Neural progenitor cell (in vitro differentiated cells): ENCODE measurements at places on chromosomes 2 and 18. TPM values are rescaled to one million over a fixed set of nuclear protein-coding genes. Genes with fewer than 3 reads are reported as not detected.

DNA sequence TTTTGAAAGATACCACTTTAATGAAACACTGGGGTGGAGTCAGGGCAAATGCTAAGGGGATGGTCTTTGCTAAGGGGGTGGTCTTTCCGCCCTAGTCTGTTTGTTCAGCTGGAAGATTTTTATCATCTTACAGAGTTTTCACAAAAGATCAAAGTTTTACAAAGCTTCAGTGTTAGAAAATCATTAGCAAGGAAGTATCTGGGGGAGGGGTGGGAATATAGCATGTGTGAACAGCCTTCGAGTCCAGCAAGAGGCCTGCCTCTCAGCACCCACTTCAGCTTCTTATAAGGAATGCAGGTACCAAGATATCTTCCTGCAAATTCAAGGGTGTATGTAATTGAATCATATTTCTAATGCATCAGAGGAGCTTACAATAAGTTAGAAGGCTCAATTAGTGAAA, 112.9 kb downstream of the RAPGEF4 start:
- H3K4me3 ChIP-seq = no peak overlapping the region
- H3K27ac ChIP-seq = no peak overlapping the region
- H3K4me1 ChIP-seq = no peaks in the 10 kb centered on the region
- no peaks in the 10 kb centered on the region for H3K36me3 ChIP-seq

- H3K4me3 ChIP-seq = peak overlapping the region; percentile 78
- no peaks in the 10 kb centered on the region for H3K36me3 ChIP-seq
- peak; percentile 38 for DNase-seq
- H3K4me1 ChIP-seq = peaks cover 17% of the 10 kb centered on the region
- H3K27me3 ChIP-seq = no peaks in the 10 kb centered on the region
These were observed 1.7 kb downstream of the MAP2 start for GRCh38 chr2:209425471-209426071.

DNA sequence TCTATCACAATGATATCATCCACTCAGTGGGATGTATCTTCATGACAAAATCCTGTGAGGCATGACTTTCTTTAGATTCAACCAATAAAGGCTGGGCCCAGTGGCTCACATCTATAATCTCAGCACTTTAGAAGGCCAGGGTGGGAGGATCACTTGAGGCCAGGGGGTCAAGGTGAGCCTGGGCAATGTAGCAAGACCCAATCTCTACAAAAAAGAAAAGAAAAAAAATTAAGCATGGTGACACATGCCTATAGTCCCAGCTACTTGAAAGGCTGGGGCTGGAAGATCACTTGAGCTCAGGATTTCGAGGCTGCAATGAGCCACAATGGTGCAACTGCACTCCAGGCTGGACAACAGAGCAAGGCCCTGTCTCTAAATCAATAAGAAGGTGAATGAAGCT, 68.0 kb downstream of the PLB1 start:
- H3K4me1 ChIP-seq = peaks cover 7% of the 10 kb centered on the region
- H3K27me3 ChIP-seq = peaks cover 23% of the 10 kb centered on the region
- H3K27ac ChIP-seq = no peak overlapping the region
- DNase-seq = no peak

DNA sequence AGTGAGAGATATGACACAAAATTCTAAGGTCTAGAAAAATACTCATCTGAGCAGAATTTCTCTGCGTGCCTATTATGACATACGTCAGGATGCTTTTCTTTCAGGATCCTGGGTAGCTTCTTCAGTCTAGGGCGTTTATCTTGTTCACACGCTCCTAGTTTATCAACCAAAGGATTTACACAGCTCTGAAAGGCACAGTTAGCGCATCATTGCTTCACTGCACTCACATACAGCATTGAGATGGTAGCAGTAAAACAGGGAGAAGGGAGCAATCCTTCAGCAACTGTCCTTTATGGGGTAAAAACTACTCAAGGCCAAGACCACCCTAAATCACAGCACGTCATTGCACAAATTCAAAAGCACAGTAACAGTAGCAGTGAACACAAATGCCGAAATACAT, 222.8 kb downstream of the SUCLG1 start:
- no peak overlapping the region for H3K4me3 ChIP-seq
- no peaks in the 10 kb centered on the region for H3K27me3 ChIP-seq
- no peaks in the 10 kb centered on the region for H3K36me3 ChIP-seq
- H3K27ac ChIP-seq = no peak overlapping the region

GRCh38 chr2:207448006-207448405, 81.8 kb upstream of the CREB1 start:
- peaks cover 13% of the 10 kb centered on the region for H3K4me1 ChIP-seq
- H3K27me3 ChIP-seq = no peaks in the 10 kb centered on the region
- H3K27ac ChIP-seq = no peak overlapping the region
- no peak for DNase-seq
- no peak overlapping the region for H3K4me3 ChIP-seq
- H3K36me3 ChIP-seq = no peaks in the 10 kb centered on the region

DNA sequence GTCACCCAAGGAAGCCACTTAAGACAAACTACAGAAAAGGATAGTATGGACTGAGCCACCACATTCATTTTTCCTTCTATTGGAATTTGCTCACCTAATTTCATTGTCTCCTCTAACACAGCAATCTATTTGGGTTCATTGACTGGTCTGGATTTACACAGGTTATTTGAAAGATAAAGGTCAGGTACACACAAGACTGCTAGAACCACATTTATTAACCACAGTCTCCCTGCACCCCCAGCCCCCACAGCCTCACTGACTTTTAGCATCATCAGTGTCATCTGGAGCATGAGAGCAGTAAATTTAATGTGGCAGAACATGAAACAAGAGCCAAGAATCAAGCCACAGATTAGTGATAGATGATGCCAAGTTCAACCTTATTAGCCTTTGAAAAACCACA, 226.9 kb upstream of the GYPC start:
- H3K27ac ChIP-seq = no peak overlapping the region
- no peaks in the 10 kb centered on the region for H3K36me3 ChIP-seq
- no peak for DNase-seq
- no peak overlapping the region for H3K4me3 ChIP-seq

- H3K27ac ChIP-seq = no peak overlapping the region
- H3K4me3 ChIP-seq = no peak overlapping the region
- H3K36me3 ChIP-seq = no peaks in the 10 kb centered on the region
- H3K27me3 ChIP-seq = no peaks in the 10 kb centered on the region
These were observed 203.5 kb downstream of the NDUFA10 start for GRCh38 chr2:239821694-239822075.

- no peak overlapping the region for H3K27ac ChIP-seq
- H3K27me3 ChIP-seq = no peaks in the 10 kb centered on the region
- no peak for DNase-seq
- H3K36me3 ChIP-seq = no peaks in the 10 kb centered on the region
- peaks cover 27% of the 10 kb centered on the region for H3K4me1 ChIP-seq
These were observed 597.2 kb upstream of the KLHL29 start for GRCh38 chr2:22787745-22788144.

DNA sequence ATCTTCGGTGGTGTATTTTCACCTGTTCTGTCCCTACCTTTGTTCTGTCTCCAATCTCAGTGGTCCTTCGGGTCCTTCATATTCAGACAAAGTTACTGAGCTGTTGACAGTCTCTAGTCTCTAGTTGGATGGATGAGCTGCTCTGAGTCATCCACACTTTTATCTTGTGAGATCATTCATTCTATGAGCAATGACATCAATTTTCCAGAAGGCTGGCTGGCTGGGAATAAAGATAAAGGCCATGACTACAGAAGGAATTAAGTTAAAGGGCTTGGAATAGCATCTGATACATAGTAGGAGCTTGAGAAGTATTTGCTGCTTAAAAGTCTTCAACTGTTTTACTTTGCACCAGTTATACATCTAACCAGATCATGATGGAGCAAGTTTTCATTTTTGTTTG, 43.1 kb upstream of the SLC39A10 start:
- no peaks in the 10 kb centered on the region for H3K27me3 ChIP-seq
- H3K4me1 ChIP-seq = peaks cover 17% of the 10 kb centered on the region
- no peak overlapping the region for H3K4me3 ChIP-seq

- H3K4me3 ChIP-seq = no peak overlapping the region
- no peaks in the 10 kb centered on the region for H3K27me3 ChIP-seq
- H3K27ac ChIP-seq = no peak overlapping the region
- no peak for DNase-seq
These were observed 132.0 kb upstream of the UBE2E3 start for GRCh38 chr2:180848393-180848792.

- no peaks in the 10 kb centered on the region for H3K4me1 ChIP-seq
- H3K4me3 ChIP-seq = no peak overlapping the region
- H3K27ac ChIP-seq = no peak overlapping the region
- no peaks in the 10 kb centered on the region for H3K27me3 ChIP-seq
- no peak for DNase-seq
These were observed 58.2 kb upstream of the CD28 start for GRCh38 chr2:203648273-203648672.

- H3K27ac ChIP-seq = no peak overlapping the region
- no peaks in the 10 kb centered on the region for H3K27me3 ChIP-seq
- no peaks in the 10 kb centered on the region for H3K36me3 ChIP-seq
- H3K4me1 ChIP-seq = no peaks in the 10 kb centered on the region
These were observed 19.7 kb upstream of the RNF125 start for GRCh38 chr18:31998880-31999412.

DNA sequence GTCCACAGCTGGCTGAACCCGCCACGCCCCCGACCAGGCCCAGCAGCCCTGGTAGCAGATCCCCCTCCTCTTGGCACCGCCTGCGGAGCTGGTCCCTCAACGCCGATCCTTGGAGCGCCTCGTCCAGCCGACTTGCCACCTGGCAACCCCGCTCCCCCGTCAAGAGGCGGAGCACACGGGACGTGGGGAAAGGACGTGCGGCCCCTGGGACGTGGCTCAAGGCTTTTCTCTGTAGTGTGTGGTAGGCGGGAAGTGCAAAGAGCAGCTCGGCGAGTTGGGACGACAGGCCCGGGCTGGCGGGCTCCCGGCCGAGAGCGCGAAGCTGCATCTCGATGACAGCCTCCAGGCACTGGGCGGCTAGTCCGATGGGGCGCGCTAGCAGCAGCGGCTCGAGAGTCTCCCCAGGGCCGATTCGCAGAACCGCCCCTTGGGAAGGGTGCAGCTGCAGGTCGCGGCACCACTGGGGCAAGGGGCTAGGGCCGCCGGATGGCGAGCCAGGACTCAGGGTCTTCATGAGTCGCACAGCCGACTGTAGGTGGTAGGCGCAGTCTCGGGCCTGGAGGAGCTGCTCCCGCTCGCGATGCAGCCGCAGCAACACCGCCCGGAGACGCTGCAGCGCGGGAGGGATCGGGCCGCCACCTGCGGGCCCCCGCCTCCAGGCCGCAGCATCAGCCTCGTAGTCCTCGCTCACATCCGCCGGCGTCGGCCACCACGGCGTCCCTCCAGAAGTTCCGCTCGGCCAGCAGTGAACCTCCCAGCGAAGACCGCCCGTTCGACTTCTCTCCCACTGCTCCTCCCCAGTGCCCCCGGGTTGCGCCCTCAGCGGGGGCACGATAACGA, 617 bp downstream of the CCDC142 start:
- no peak overlapping the region for H3K27ac ChIP-seq
- peak overlapping the region; percentile 81 for H3K4me3 ChIP-seq
- peaks cover 8% of the 10 kb centered on the region for H3K4me1 ChIP-seq
- peak; percentile 74 for DNase-seq
- no peaks in the 10 kb centered on the region for H3K27me3 ChIP-seq

- H3K36me3 ChIP-seq = no peaks in the 10 kb centered on the region
- no peak for DNase-seq
- H3K27me3 ChIP-seq = no peaks in the 10 kb centered on the region
- H3K4me3 ChIP-seq = no peak overlapping the region
- no peaks in the 10 kb centered on the region for H3K4me1 ChIP-seq
These were observed 74.3 kb upstream of the KYNU start for GRCh38 chr2:142803158-142803557.

- H3K27me3 ChIP-seq = no peaks in the 10 kb centered on the region
- no peak for DNase-seq
- H3K4me1 ChIP-seq = no peaks in the 10 kb centered on the region
- H3K4me3 ChIP-seq = no peak overlapping the region
- no peak overlapping the region for H3K27ac ChIP-seq
These were observed 160.1 kb upstream of the LRP1B start for GRCh38 chr2:142290931-142291330.

DNA sequence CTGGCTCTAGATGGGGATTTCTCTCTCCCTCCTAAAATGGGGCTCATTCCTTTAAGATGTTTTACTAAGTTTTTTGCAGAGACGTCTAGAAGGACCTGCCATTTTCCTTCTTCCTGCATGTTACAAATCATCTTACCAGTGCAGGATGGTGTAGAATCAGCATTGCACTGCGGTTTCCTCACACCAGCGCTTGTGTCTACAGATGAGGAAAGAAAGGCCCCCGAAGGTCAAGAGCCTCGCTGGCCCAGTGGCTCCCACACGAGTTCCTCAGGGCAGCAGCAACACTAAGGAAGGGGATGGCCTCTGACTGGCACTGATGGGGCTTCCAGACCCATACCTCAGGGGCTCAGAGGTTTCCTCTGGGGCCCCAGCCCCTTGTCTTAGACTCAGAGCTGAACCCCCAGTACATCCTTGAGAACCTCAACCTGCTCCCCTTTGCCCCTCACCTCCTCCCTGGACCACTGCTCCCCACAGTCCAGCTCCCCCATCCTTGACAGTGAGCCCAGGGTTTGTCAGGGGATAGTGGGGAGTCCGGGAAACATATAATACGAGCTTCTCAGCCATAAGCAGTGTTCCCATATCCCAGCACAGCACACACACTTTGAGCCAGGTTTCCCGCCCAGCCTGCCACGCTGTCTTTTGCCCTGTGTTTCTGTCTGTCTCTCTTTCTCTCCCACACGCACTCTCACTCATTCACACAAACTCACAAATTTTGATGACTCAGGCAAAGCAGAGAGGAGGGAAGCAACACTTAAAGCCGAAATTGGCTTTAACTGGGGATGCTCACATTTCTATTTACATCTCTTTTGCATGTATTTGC, 29.4 kb downstream of the ZFP36L2 start:
- no peak overlapping the region for H3K27ac ChIP-seq
- H3K36me3 ChIP-seq = no peaks in the 10 kb centered on the region
- no peaks in the 10 kb centered on the region for H3K27me3 ChIP-seq
- peaks cover 5% of the 10 kb centered on the region for H3K4me1 ChIP-seq
- DNase-seq = no peak

GRCh38 chr18:28814365-28814764, 637.4 kb upstream of the CDH2 start:
- no peak for DNase-seq
- no peaks in the 10 kb centered on the region for H3K27me3 ChIP-seq
- no peaks in the 10 kb centered on the region for H3K36me3 ChIP-seq

- peak overlapping the region; percentile 61 for H3K27ac ChIP-seq
- no peak for DNase-seq
- no peaks in the 10 kb centered on the region for H3K27me3 ChIP-seq
- peaks cover 30% of the 10 kb centered on the region for H3K4me1 ChIP-seq
These were observed 143.7 kb upstream of the ZFP36L2 start for GRCh38 chr2:43370146-43370545.

- H3K4me1 ChIP-seq = no peaks in the 10 kb centered on the region
- H3K36me3 ChIP-seq = no peaks in the 10 kb centered on the region
- no peak overlapping the region for H3K27ac ChIP-seq
- H3K4me3 ChIP-seq = no peak overlapping the region
- no peaks in the 10 kb centered on the region for H3K27me3 ChIP-seq
These were observed 110.7 kb upstream of the ZEB2 start for GRCh38 chr2:144630459-144631215.

TMEM127 gene
- 9.1 and 16.1 TPM in 2 replicates for total RNA-seq

IL18RAP gene
- total RNA-seq = not detected in 2 replicates

CCNT2 gene
- 62.3 and 108 TPM in 2 replicates for total RNA-seq

STK36 gene
- 51.6 and 61.4 TPM in 2 replicates for total RNA-seq

L3MBTL4 gene
- 0.31 and 0.34 TPM in 2 replicates for total RNA-seq

PRKAG3 gene
- not detected in 2 replicates for total RNA-seq

MLPH gene
- total RNA-seq = not detected in 2 replicates

NOSTRIN gene
- total RNA-seq = not detected in 2 replicates

CBLN2 gene
- not detected in 2 replicates for total RNA-seq

KYNU gene
- total RNA-seq = 0.96 TPM in 1 of 2 replicates, not detected in the other

ZBTB7C gene
- 0.15 and 2.3 TPM in 2 replicates for total RNA-seq

GPR39 gene
- total RNA-seq = 0.28 and 1.4 TPM in 2 replicates

SPC25 gene
- total RNA-seq = 38.9 and 60.0 TPM in 2 replicates

TMEM247 gene
- total RNA-seq = not detected in 2 replicates
